ENCODE measurements at places on chromosomes 4 and X. TPM values are rescaled to one million over a fixed set of nuclear protein-coding genes. Genes with fewer than 3 reads are reported as not detected.

Gene NXF2B
- total RNA-seq, result not detected

Gene GEMIN8
- 16.6 TPM for total RNA-seq

Gene ZAR1
- total RNA-seq, result not detected

Gene PNMA5
- not detected for total RNA-seq

Gene SLC2A9
- 0.46 TPM for total RNA-seq

Measured in epithelial cell of umbilical artery (primary cell).